NCI-H446 treated with DMSO at 0.1 percent for 48 hours (cell line): ENCODE measurements at places on chromosomes 11 and 22.

DNA sequence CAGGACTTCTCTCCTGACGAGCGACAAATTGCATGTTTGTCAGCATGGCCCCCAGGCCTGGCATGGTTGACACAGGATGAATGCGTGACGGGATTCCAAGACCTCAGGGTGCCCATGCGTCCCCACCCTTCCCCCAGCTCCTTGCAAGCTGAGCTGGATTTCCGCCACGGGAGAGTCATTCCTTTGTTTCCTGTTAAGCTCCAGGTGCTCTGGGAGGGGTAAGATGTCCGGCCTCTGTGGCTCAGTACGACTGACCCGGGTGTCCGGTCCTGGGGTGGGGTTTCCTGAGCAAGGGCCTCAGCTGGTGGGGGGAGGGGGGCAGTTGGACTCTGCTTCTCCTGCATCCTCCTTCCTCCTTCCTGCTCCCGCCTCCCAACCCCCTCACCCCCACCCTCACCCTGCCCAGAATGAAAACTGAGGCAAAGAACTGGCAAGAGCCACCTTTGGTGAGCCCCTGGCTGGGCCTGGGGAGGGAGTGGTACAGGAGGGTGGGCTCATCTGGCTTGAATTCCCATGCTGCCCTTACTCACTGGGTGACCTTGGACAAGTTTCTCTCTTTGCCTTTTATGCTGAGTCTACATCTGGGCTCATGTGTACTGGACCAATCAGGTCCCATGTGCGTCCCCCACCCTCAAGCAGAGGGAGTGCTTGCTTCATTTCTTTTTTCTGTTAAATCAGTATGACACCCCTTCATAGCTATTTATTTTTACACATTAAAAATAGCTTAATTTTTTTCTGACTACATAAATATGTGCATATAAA lies 2.5 kb downstream of the CDC42EP2 start:
- DNase-seq, result no peak

- no peak for DNase-seq
These were observed 244.5 kb upstream of the MPPED2 start for GRCh38 chr11:30830681-30831080.

GRCh38 chr22:45760682-45761081 lies 89.0 kb downstream of the ATXN10 start:
- DNase-seq, result no peak

DNA sequence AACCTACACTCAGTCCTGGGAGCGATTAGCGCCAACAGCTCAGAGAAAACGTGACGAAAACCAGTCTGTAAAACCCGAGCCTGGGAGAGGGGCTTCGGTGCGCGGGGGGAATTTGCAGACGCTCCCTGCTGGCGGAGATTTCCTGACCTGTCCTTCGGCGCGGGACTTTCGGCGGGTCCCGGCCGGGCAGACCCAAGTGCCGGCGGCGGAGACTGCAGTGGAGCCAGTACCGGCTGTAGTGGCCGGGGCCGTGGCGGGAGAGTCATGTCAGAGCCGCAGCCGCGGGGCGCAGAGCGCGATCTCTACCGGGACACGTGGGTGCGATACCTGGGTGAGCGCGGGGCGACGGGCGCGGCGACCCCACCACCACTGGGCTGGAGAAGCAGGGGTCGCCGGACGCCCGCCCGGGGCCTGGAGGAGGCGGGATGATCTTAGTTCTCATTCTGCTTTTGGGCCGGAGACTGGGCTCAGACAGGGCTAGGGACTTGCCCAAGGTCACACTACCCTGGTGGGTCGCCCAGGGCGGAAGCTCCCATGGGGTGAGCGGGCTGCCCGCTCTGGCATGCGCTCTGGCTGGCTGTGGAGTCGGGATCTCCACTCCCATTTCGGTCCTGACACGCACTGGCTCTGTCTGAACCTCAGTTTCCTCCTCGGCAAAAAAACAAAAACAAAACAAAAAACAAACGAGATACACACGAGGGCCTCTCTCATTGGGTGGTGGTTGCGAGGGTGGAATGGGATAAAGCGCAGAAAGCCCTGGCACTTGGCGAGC lies at the start of gene MTFP1:
Gene MTFP1, plus strand, starts transcription at position 153 of the 772 bp plus-strand sequence. Its CDS starts 112 bp downstream, at position 265.
- DNase-seq, result peak; percentile 77

DNA sequence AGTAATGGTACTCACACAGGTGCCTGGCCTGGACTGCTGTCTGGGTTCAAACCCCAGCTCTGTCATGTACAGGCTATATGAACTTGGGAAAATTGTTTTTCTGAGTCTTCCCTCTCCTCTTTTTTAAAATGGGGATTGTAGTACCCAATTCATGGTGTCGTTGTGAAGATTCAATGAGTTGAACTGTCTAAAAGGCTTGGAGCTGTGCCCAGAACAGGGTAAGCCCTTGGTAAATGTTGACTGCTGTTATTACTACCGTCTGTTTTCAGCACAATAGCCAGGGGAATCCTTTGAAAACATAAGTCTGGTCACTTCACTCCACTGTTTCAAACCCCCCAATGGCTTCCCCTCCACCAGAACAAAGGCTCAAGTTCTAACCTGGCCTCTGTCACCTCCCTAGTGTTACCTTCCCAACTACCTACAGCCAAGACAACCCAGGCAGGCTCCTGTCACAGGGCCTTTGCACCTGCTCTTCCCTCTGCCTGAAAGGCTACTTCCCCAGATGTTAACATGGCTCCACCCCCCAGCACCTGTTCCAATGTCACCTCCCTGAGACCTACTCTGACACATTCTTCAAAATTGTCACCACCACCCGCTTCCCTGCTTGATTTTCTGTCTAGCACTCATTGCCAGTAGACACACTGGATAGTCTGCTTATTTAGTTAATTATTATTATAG lies 152.8 kb downstream of the CHST1 start:
- peak; percentile 2 for DNase-seq

GRCh38 chr11:1854949-1855885 lies 2.3 kb downstream of the LSP1 start:
- DNase-seq, result no peak

DNA sequence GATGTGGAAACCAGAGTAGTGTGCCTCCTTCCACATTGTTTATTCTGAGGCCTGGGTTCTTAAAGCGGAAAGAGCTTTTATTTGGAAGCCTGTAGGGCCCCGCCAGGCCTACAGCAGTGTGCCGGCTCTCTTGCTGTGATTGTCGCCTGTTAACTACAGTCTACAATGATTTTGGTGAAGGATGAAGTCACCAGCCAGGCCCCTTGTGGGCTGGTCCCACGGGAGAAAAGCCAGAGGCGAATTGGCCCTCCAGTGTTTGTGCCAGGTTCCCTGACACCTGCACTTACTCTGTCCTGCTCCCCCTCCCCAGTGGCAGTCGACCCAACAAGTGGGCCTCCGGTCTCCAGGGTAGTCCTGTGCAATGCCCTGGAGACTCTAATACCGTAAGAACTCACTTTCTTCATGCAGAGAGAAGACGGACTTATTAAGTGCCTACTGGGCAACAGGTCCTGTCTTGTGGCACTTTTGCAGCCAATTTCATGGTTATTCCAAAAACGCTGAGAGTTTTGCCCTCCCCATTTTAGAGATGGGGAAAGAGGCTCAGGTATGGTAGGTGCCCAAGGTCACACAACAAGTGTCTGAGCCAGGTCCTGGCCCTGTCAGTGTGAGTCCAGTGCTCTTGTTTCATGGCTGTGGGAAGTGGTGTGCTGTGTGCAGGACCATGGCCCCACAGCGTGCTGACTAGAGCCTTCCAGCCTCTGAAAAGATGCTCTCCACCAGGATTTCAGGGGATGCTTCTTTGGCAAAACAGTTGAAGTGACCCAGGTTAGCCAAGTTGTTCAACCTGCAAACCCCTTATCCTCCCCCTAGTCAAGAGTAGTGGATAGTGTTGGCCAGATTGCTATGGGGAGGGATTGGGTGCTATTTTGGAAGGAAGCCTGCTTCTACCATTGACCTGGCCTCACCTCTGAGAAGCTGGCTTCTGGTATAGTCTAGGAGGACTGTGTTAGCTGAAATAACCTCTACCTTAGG lies 1.4 kb downstream of the MICAL2 start:
- DNase-seq, result no peak

GRCh38 chr11:125418396-125418795 lies 77.7 kb downstream of the FEZ1 start:
- DNase-seq, result no peak

GRCh38 chr11:89458716-89459115 lies 32.5 kb downstream of the NOX4 start:
- no peak for DNase-seq

- no peak for DNase-seq
These were observed 166.8 kb downstream of the CSNK2A3 start for GRCh38 chr11:11186249-11186648.

DNA sequence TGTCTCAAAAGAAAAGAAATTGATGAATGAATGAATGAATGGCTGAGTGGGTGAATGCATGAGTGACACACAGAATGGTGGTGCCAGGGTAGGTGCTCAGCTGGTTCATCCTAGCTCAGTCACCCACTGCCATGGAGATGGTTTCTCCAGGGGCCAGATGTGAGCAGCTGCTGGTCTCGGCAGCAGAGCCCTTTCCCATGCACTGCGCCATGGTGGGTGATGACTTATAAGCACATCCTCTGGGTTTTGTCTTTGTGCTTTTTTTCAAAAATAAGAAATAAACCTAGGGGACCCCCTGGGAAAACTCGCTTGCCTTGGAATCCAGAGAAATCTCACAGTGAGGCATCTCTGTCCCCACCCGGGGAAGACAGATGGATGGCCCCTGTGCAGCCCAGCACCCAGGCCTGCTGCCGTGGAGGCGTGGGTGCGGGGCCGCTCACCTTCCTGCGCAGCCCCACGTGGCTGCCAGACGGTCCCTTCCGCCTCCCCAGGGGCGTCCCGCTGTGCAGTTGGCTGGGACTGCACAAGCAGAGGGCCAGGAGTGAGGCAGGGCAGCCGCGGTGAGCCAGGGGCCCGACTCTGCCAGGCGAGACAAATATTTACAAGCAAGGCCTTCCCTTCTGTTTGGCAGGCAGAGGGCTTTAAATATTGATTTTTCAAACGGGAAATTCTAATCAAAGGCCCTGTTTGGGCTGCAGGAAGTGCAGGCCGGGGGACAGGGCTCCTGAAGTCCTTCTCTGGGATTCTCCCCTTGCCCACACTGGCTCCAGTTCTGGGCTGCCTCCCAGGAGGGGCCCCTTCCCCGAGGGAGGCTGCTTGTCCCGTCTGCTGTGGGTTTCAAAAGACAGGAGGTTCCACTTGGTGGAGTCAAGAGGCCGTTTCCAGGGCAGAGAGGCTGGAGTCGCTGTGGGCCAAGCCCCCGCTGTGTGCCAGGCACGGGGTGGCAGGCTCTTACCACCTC lies 24.3 kb downstream of the MPPED1 start:
- peak; percentile 92 for DNase-seq

GRCh38 chr11:93623179-93623578 lies 38.3 kb upstream of the CEP295 start:
- no peak for DNase-seq

- no peak for DNase-seq
These were observed 42.3 kb downstream of the GRAMD1B start for GRCh38 chr11:123472236-123472935.

GRCh38 chr11:114170226-114170625 lies 110.7 kb downstream of the ZBTB16 start:
- DNase-seq, result no peak

- no peak for DNase-seq
These were observed 27.6 kb downstream of the RIBC2 start for GRCh38 chr22:45441138-45441537.

DNA sequence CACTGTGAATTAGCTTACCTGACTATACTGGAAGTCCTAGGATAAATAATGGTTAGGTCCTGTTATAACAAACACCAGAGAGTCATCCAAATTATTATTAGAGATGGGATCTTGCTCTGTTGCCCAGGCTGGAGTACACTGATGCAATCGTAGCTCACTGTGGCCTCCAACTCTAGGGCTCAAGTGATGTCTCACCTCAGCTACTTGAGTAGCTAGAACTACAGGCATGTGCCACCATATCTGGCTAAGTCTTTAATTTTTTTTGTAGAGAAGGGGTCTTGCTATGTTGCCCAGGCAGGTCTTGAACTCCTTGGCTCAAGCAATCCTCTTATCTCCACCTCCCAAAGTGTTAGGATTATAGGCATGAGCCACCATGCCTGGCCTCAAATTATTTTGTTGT lies 37.2 kb downstream of the OSBP start:
- no peak for DNase-seq

- DNase-seq, result no peak
These were observed 92.9 kb downstream of the MORC2 start for GRCh38 chr22:30875481-30876215.

DNA sequence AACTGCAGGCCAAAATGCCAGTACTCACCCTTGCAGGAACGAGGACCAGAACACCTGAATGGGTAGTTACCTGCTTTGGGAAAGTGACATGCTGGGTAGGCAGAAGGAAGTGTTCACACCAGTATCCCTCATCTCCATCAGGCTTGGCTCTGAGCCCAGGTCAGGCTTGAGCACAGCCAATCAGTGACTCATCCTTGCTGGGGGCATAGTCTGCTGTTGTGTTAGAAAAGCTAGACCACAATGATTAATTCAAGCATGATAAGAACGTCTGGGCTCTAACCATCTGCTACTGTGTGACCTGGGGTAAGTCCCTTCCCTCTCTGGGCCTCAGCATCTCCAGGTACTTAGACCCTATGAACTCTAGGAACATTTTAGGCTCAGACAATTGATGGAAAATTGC lies 450.4 kb downstream of the MIAT start:
- peak; percentile 98 for DNase-seq

DNA sequence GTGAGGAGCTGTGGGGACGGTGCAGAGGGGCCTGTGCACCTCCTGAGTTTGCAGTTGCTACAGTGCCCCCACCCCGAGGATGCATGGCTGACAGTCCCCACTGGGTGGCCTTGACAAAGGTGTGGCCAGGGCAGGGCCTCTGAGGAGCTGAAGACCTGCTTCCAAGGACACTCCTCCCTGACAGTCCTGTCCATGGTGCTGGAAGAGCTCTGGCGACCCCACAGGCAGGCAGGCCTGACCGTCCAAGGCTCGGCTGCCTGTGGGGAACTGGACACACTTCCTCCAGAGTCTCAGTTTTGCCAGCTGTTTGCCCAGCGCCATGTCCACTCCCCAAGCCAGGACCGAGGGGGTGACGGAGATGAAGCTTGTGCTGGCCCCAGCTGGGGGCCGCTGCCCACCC lies 32.7 kb downstream of the BRSK2 start:
- DNase-seq, result no peak

- peak; percentile 10 for DNase-seq
These were observed 56.6 kb upstream of the DRD2 start for GRCh38 chr11:113531575-113532451.

- DNase-seq, result no peak
These were observed 40.6 kb downstream of the MUC6 start for GRCh38 chr11:995752-996420.

- DNase-seq, result no peak
These were observed 55.3 kb upstream of the CCDC188 start for GRCh38 chr22:20205964-20206708.

DNA sequence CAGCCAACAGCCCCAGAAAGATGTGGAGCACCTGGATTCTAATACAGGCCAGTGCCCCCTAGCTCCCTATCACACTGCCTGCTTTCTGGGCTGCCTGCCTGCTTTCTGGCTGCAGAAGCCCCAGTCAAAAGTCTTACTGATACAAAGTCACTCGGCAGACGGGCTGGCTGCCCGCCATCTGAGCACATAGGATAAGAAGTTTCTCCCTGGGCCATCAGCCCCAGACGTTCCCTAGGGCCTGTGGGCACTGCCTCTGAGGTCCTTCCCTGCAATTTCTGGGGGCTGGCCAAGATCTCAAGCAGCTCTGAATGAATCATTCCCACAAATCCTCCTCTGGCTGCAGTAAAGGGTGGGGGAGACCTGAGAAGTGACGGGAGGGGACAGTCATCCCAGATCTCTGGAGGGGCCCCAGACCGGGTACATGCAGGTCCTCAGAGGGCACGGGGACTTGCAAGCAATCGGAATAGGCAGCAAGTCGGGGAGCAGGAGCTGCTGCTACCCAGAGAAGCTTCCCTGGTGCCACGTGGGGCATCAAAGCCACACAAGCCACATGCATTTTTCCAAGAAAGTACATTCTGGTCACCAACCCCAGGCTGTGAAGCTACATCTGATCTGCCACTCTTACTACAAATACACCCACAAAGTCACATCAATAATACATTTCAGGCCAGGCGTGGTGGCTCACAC lies 4.7 kb downstream of the TPST2 start:
- peak; percentile 60 for DNase-seq
